ENCODE measurements at places on chromosomes 2 and 18.

DNA sequence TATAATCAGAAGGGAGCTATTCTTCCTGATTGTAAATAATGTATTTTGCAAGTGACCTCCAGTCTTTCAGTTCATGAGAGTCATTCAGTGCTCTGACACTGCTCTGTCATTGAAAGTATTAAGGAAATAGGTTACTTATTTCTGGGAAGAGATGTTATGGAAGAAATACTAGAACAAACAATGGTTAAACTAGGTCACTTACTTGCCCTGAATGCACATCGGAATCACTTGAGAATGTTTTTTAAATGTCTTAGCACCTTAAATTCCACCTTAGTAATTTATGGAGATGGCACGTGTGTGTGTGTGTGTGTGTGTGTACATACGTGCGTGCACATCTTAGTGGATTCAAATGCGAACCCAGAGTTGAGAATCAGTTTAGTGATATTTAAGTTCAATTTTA lies 126.6 kb upstream of the KCNH7 start:
- DNase-seq: no peak

GRCh38 chr2:53584986-53585385 lies 182.6 kb upstream of the CHAC2 start:
- no peak for DNase-seq

DNA sequence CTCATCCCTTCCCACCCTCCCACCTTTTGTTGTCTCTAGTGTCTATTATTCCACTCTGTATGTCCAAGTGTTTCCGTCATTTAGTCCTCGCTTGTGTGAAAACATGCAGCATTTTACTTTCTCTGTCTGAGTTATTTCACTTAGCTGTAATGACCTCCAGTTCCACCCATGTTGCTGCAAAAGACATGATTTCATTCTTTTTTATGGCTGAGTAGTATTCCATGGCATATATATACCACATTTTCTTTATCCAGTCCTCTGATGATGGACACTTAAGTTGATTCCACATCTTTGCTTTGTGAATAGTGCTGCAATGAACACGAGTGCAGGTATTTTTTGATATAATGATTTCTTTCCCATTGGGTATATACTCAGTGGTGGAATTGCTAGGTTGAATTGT lies 296.7 kb downstream of the MBD5 start:
- DNase-seq: no peak

DNA sequence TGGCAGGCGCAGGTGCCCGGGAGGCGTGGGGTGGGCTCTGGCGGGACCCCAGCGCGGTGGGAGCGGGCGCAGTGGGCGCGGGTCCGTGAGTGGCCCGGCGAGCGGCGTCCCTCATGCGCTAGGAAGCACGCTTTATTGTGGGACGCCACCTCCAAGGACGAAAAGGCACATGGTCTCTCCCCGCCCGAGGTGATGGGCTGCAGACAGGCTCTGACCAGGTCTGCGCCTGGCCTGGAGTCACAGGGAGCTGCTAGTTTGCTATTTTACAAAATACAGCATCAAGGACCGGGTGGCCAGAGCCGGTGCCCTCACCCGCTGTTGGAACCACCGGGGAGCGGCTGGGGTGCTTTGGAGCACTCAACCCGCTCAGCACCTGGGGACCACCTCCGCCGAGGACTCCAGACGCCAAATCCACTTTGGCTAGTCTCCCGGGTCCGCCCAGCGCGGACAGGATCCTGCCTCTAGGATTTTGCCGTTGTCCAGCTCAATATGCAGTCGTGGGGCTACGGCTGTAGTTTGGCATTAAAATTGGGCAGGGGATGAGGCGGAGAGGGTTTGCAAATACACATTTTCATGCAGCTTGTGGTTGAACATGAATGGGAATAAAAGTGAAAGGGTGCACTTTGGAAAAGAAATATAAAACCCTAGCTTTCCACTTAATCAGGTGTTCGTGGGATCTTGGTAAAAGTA lies 65.4 kb downstream of the LRRFIP1 start:
- no peak for DNase-seq

- no peak for DNase-seq
Observed at GRCh38 chr18:54396760-54397159, 39.1 kb downstream of the C18orf54 start.

DNA sequence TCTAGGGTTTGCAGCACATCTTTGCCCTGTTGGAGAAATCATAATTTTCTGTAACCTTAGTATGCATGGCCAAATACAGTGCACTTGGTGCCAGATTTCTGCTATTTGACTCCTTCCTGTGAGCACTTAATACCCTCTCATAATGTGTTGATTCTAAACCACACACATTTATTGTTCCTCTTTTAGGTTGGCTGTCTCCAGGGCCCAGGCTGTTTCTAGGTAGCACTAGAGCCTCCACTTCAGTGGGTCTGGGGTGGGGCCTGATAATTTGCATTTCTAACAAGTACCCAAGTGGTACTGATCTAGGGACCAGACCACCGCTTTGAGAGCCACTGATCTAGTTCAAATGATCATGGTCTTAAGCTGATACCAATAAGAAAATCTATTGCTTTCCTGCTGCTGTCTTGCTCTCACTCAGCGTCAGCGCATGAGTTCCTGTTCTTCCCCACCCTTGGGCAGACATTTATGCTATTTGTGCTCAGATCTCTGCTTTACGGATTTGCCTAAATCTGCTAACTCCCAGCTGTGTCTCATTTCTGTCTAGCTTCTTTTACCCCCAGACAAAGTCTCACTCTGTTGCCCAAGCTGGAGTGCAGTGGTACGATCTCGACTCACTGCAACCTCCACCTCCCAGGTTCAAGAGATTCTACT lies 7.4 kb downstream of the PTRHD1 start:
- DNase-seq: no peak

GRCh38 chr2:28338046-28338817 lies 54.4 kb upstream of the FOSL2 start:
- peak; percentile 93 for DNase-seq

- DNase-seq: no peak
Observed at GRCh38 chr18:59072727-59073421, 66.8 kb upstream of the SEC11C start.

GRCh38 chr2:217975626-217976025 lies 27.2 kb downstream of the TNS1 start:
- no peak for DNase-seq

GRCh38 chr2:80496346-80496745 lies 191.8 kb upstream of the LRRTM1 start:
- no peak for DNase-seq

DNA sequence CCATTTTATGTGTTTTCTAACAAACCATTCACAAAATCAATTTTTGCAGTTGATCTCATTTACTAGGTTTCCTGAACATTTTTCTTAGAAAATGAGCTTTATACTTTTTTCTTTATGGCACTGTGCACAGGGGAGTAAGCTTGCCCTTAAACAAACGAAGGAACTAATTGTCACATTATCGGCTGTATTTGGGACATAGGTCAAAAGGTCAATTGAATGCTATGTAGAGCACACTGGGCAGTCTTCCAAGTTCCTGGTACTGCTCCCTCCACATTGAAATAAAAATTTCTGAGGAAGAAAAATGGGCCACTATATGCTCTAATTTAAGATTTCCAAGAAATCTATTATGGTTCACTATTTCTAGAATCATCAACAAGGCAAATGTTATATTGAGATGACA lies 93.6 kb upstream of the TMEFF2 start:
- DNase-seq: no peak

GRCh38 chr2:70304498-70304897 lies 2.6 kb upstream of the FAM136A start:
- no peak for DNase-seq

- DNase-seq: peak; percentile 38
Observed at GRCh38 chr2:20143263-20143662, 81.7 kb downstream of the SDC1 start.

- DNase-seq: no peak
Observed at GRCh38 chr18:74082742-74083556, 64.7 kb downstream of the FBXO15 start.

GRCh38 chr2:26488463-26489212 lies 10.7 kb upstream of the OTOF start:
- DNase-seq: no peak

DNA sequence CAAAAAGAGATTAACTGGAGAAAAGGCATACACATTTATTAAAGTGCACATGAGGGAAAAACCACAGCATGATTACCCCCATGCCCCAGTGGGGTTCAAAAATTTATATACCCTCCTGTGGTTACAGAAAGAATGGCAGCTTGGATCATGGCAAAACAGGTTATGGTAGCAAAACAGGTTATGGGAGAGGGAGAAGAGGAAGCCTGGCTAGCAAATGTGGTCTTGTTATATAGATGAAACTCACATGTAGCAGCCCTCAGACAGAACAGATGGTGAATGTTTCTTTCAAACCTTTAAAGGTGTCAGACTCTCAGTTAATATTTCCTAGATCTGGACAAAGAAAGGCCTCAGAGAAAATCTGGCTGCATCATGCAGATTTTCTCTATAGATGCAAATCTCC lies 178.2 kb upstream of the ZC3H15 start:
- no peak for DNase-seq

- DNase-seq: peak; percentile 98
Observed at GRCh38 chr2:151334082-151334815, 23.1 kb upstream of the TNFAIP6 start.

- DNase-seq: no peak
Observed at GRCh38 chr2:168181825-168182224, 65.6 kb downstream of the STK39 start.

DNA sequence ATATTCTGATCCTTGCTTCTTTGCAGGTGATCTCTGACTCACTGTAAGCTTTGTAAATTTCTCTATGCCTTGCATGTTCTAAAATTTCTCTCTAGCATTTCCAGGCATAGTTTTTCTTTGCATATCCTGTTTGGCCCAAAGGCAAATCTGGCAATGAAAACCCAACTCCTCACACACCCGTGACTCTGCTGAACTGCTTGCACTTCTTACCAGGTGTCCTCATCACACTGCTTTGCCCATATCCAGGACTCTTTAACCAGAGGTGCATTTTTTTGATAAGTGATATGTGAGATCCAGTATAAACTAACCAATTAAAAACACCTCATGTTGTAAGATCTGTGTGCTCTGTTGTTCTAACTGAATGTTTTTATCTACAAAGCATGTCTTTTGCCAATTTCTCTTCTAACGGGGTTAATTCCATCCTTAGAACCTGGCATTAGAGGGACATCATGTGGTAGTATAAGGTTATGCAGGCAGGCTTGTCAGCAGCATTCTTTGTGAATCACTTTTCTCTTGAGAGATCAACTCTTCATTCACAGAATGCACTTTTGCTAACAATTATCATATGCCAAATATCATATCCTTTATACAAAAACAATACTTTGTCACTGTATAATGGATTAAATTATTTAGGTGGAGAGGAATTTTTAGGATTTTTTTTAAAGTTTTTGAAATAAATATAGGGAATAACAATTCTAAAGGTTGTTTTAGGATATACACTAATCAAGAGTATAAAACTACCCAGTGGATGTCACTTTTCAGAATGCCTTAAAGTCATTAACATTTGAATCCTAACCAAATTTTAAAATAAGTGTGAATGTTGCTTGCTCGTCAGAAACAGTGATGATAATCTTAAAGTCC lies 20.8 kb upstream of the TMX3 start:
- peak; percentile 76 for DNase-seq

DNA sequence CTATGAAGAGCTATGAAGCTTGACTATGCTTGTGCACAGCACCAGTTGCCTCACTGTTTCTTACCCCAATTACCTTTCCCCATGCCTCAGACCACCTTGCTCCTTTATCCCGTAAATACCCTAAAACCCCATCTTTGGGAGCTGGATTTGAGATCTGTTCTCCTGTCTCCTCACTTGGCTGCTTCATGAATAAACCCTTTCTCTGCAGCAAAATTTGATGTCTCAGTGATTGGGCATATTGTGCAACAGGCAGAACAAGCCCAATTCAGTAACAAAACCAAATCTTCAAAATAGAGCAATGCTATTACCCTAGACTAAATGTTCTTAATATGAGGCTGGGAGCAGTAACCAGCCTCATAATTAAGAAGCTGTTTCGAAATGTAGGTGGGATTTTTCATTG lies 3.5 kb upstream of the SSB start:
- DNase-seq: no peak

GRCh38 chr2:181959508-181959907 lies 26.1 kb upstream of the PPP1R1C start:
- DNase-seq: peak; percentile 16

DNA sequence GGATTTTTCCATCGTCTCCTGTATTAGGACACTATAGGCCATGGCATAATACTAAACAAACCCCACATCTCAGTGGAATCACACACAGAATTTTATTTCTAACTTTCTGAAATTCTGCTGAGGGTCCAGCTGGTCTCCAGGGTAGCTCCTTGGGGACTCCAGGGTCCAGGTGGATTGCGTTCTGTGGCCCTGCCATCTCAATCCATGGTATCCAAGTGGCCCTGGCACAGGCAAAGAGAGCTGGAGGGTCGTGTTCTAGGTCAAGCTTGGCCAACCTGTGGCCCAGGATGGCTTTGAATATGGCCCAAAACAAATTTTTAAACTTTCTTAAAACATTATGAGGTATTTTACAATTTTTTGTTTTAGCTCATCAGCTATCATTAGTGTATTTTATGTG lies 134.6 kb downstream of the CTIF start:
- DNase-seq: no peak

DNA sequence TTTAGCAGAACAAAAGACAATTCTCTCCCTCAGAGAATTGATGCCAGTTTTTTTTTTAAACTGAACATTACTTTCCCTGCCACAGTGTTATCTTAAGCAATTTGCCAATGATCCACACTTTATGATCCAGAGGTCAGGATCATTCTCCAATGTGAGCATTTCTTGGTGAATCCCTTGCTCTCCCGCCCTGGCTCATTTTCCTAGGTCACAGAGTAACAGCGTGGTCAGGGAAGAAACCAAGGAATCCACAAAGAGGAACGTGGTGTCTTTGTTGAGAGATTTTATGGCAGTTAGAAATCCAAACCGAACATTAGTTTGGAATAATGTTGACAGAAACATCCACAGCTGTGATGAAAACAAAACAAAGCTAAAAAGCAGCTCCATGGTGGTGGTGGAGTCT lies 250.3 kb downstream of the TTC32 start:
- peak; percentile 89 for DNase-seq

DNA sequence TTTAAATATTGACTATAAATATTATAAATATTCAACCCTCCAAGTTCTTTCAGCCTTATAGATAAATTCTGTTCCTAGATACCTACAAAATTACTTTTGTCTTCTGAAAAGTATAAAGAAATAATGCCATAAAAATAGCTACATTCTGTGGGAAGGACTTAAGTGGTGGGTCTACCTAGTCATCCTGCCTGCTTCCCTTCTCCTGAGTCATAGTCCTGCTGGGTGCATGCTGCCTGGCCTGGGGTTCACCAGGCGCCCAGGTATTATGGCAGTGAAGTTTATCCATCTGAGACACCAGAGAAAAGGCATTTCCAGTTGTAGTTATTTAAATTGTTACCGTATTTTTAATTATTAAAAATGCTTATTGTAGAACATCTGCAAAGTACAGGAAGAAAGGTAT lies 167.5 kb downstream of the SLC39A10 start:
- DNase-seq: no peak

DNA sequence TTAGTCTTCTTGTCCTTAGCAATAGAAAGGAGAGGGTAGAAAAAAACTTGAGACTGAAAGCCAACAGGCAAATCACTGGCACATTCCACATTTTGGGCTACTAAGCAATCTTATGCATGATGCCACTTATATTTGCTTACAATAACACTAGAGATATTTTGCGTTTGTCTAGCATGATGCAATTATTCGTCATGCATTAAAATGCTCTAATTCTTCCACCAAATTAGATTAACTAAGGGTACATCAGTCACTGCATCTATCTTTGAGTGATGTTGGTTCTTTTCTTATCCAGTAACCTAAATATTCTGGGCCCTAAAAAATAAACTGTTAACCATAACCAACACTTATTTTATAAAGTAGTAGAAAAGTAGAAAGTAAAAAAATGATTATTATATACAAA lies 1311.7 kb upstream of the CDH2 start:
- DNase-seq: no peak

- DNase-seq: peak; percentile 28
Observed at GRCh38 chr2:25252291-25253152, 84.1 kb upstream of the POMC start.

Data from fibroblast of mammary gland (primary cell).